ENCODE measurements at places on chromosomes 16 and 17.

- H3K27me3 ChIP-seq, result no peaks in the 10 kb centered on the region
- no peak overlapping the region for H3K4me3 ChIP-seq
- DNase-seq, result no peak
Measured at GRCh38 chr16:19696328-19696727, 21.7 kb downstream of the KNOP1 start.

GRCh38 chr17:51580869-51581268 lies 320.5 kb downstream of the UTP18 start:
- H3K27me3 ChIP-seq, result no peaks in the 10 kb centered on the region
- H3K36me3 ChIP-seq, result no peaks in the 10 kb centered on the region
- DNase-seq, result no peak
- no peak overlapping the region for H3K4me3 ChIP-seq
- H3K4me1 ChIP-seq, result no peaks in the 10 kb centered on the region

- DNase-seq, result no peak
- no peak overlapping the region for H3K27ac ChIP-seq
Measured at GRCh38 chr17:15230866-15231265, 34.3 kb downstream of the PMP22 start.

DNA sequence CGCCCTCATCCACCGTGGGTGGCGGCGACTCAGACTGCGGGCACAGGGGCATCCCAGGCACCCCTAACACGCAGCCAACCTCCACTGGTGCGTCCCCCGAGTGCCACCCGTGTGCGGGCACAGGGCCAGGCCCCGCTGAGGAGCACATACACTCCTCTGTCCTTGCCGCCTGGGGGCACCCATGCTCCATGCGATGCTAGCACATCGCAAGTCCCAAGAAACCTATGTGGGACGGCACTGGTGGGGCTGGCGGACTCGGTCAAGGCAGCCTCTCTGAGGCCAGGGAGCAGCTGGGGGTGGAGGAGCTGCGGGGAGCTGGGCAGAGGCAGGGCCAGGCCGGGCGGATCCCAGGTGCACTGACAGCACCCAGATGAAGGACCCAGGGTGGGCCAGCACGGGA lies 4.0 kb downstream of the ZNF598 start:
- peaks cover 64% of the 10 kb centered on the region for H3K4me1 ChIP-seq
- H3K27ac ChIP-seq, result no peak overlapping the region
- H3K4me3 ChIP-seq, result no peak overlapping the region
- no peak for DNase-seq

- H3K27ac ChIP-seq, result no peak overlapping the region
- H3K4me3 ChIP-seq, result no peak overlapping the region
- H3K27me3 ChIP-seq, result no peaks in the 10 kb centered on the region
- DNase-seq, result no peak
Measured at GRCh38 chr16:19463468-19464315, 46.0 kb downstream of the TMC5 start.

DNA sequence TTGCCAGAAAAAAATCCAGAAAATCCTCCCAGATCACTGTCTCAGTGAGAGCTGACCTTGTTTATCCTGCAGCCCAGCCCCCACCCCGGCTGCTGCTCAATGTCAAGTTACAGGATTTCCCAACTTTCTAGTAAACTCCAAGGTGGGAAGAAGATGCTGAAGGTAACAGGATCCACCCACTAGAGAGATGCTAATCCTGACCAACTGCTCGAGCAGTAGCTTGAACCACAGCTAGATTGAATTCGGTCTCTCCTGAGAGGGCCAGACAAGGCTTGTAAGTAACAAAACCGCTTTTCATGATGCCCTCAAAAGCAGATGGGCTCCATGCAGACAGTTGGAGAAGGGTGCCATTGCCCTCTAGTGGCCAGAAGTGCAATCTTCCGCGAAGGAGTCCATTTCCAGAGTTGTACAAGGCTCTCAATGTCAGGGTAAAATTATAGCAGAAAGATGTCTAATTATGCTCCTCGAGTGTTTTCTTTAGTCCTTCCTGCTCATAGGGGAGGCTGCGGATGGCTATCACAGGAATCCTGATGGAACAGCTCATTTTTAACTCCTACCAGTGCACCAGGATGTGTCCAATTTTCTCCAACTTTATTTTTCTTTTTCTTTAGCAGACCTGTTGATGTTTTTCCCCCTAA lies 3.9 kb downstream of the CDH11 start:
- peak overlapping the region; percentile 22 for H3K4me3 ChIP-seq
- H3K27ac ChIP-seq, result peak overlapping the region; percentile 58
- peaks cover 40% of the 10 kb centered on the region for H3K4me1 ChIP-seq
- H3K36me3 ChIP-seq, result no peaks in the 10 kb centered on the region

DNA sequence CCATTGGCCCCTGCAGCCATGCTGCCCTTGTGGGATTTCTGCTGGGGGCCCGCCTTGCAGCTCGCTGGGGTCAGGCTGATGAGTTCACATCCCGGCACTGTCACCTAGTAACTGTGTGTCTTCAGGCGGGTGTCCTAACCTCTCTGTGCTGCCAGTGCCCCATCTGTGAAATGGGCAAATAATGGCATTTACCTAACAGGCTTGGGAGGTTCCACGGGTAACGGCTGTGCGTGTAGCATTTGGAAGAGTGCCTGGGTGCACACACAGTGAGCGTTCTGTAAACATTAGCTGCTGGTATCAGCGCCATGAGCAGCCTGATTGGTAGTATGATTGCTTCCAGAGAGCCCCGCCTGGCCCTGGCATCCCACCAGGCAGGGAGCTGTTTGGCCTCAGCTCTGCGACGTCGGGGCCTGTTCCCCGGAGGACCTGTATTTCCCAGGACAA lies 167.3 kb upstream of the GSE1 start:
- peaks cover under 1% of the 10 kb centered on the region for H3K36me3 ChIP-seq
- no peak overlapping the region for H3K4me3 ChIP-seq
- no peaks in the 10 kb centered on the region for H3K27me3 ChIP-seq
- H3K27ac ChIP-seq, result no peak overlapping the region
- DNase-seq, result no peak

All from spinal cord (tissue), 10 donors.